ENCODE measurements at places on chromosomes 11 and 22. TPM values are rescaled to one million over a fixed set of nuclear protein-coding genes. Genes with fewer than 3 reads are reported as not detected.
A peak's percentile ranks its signal among the peaks of the same experiment; 100 is the strongest.

Gene OSM
- total RNA-seq, result 1.3 TPM

DNA sequence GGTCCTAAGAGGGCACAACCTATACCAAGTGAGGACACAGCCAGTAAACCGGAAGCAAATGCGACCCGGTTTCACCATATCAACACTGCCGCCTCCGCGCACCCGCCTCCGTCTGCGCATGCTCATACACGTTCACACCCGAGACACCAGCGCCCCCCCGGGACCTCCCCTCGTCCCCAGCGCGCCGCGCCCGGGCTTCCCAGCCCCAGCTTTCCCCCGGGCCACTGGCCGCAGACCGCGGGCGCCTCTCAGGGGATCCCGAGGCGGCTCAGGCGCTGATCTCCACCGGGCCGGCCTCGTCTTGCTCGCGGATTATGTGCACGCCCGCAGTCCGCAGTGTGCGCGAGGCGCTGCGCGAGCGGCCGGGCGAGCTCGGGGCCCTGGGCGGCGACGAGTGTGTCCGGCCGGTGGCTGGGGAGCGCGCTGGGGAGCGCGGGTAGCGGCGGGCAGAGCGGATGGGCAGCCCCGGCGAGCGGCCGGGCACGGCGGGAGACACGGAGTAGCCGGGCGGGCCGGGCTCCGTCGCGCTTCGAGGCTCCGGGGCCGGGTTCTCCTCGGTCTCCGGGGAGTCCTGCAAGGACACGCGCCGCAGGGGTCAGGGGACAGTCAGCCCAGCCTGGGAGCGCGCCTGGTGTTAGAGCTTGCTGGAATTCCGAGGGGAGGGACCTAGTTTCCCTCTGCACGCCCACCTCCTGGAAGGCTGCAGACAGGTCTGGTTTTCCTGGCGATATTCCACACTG is 2.0 kb downstream of the HEPN1 start:
- DNase-seq, result no peak

DNA sequence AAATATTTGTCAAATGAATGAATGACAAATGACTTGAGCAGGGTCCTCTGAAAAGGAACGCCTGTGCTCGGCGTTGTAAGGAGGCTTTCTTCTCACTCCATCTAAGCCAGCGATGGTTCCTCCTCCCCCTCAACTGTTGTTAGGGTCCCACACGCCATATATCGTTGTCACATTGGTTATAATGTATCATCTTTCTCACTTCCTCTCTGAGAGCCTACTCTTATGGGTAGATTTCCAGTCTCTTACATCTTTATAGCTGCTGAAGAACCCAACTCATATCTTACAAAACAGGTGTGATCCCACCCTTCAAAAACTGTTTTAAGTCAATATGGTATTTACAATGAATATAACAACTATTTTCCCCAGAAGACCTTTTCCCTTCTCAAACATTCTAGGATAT is 81.5 kb downstream of the NAV2 start:
- no peak for DNase-seq

- DNase-seq, result no peak
Measured at GRCh38 chr11:13896981-13897353, 65.6 kb upstream of the SPON1 start.

Gene MPPED2
- 8.5 TPM for total RNA-seq

Gene TLCD5
- 2.9 TPM for total RNA-seq

Gene TMPRSS5
- total RNA-seq, result 11.3 TPM

DNA sequence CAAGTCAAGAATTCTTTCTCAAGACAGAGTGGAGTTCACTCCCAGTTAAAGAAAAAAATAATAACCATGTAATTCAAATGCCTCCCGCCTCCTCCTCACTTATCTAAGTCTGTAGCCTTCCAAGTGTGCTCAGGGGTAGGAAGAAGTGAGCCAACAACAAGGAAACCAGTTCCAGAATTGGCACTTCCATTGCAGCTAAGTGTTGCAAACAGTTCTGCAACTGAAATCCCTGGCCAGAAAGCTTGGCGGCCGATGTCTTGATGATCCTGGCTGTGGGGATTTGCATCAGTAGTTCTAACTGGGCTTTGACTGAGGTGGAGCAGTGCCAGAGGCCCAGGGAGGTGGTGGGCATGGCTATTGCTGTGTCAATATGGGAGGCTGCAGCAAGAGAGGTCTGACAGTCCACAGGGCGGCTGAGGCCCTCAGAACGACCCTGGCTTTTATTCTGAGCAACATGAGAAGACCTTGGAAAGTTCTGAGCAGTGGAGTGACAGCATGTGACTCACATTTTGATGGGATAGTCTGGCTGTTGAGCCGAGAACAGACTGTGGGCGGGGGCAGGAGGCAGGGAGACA is 19.2 kb downstream of the DHCR7 start:
- no peak for DNase-seq

Gene KRTAP5-1
- total RNA-seq, result not detected

Gene DUSP8
- 2.9 TPM for total RNA-seq

Gene RGL4
- not detected for total RNA-seq

GRCh38 chr11:10462746-10463300 is 7.8 kb downstream of the AMPD3 start:
- no peak for DNase-seq

DNA sequence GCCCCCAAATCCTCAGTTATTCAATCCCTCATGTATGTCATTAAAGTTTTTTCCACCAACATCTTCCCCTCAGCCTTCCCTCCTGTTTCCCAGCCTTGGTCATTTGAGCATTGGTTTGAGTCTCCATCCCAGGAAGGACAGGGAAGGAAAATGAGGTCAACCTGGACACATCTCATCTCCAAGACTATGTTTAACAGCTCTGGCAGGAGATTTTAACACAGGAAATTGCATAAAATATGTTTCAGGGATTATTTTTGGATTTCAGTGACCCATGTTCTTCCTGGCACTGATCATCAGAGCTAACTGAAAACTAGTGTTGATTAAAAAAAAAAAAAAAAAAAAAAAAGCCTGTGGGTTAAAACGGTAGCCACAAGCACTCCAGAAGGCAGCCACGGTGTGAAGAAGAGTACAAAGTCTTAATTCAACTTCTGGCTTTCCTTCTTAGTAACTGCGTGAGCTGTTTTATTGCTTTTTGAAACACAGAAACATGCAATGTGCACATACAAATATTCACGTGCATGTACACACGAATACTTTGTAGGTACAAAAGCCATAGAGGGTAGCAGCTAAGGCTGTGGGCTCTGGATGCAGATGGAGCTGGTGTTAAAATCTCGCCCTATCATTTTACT is 164.4 kb upstream of the DDI1 start:
- no peak for DNase-seq

GRCh38 chr11:121300972-121301699 is 8.6 kb downstream of the SC5D start:
- DNase-seq, result no peak

Gene CRYBB2
- 0.66 TPM for total RNA-seq

- no peak for DNase-seq
Measured at GRCh38 chr11:465896-466530, 15.9 kb downstream of the PTDSS2 start.

DNA sequence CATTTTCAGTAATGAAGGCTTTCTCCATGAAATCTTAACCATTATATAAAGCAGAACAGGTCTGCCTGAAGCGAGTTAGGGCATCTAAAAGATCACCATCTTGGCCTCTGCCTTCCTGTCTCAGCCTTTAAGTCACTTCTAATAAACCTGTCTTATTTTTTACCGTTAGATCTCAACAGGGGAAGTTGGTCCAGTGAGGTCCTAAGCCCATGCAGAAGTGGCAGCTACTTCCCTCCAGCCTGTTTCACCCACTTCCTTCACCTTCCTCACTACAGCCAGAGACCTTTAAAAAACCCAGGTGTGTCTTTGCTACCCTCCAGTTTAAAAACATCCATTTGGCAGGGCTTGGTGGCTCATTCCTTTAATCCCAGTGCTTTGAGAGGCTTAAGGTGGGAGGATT is 14.1 kb upstream of the LIPT2 start:
- DNase-seq, result no peak

DNA sequence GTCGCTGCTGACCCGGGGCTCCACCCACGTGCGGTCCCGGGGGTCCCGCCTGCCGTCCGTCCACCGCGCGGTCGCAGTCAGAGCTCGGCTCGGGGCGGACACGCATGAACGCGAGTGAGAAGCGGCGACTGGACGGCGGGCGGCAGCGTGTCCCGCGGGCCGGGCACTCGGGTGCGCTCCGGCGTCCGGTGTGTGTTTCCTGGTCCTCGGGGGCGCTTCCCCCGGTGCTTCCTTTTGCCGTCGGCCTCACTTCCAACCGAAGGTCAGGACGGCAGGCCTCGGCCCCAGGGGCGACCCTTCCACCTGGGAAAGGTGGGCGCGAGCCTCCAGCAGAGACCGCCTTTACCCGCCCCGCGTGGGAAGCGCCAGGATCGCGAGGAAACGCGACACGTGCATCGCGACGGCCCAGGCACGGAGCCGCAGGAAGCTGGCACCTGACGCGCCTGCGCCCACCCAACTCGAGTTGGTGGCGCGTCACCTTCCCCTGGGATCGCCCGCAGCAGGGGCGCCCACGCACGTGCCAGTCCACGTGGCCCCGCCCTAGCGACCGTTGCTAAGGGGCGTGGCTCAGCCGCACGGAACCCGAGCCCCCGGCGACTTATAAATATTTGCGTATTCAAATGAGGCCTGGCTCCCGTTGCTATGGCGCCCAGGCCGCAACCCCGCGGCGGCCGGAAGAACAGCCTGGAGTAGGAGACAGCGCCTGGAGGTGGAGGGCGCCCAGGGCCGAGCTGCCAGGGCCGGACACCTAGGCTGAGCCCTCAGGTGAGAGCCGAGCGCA is at the start of gene LRRC56:
Gene LRRC56 (plus strand): TSS at position 687 of the 781 bp plus-strand sequence. CDS start 3,158 bp downstream, outside the sequence.
- DNase-seq, result peak; percentile 83

GRCh38 chr22:26838471-26838825 is 181.1 kb downstream of the MIAT start:
- no peak for DNase-seq

- DNase-seq, result peak; percentile 46
Measured at GRCh38 chr11:72239313-72239848, 4.6 kb downstream of the PHOX2A start.

DNA sequence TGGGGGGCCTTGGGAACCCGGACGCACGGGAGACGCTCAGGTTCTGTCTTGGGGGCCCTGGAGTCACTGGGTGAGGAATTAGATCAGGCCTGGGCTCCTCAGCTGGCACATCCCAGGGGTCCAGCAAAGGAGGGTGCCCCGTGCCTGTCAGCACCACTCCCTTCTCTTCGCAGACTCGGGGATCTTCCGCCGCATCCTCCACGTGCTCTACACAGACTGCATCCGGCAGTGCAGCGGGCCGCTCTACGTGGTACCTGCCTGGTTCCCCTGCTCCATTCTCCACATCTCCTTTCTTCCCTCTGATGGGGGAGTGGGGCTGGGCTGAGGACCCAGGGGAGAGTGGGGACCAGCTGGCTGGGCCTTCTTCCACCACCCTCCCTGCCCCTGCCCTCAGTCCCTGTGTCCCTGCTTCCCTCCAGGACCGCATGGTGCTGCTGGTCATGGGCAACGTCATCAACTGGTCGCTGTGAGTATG is 6.7 kb upstream of the TAGLN start:
- DNase-seq, result no peak

DNA sequence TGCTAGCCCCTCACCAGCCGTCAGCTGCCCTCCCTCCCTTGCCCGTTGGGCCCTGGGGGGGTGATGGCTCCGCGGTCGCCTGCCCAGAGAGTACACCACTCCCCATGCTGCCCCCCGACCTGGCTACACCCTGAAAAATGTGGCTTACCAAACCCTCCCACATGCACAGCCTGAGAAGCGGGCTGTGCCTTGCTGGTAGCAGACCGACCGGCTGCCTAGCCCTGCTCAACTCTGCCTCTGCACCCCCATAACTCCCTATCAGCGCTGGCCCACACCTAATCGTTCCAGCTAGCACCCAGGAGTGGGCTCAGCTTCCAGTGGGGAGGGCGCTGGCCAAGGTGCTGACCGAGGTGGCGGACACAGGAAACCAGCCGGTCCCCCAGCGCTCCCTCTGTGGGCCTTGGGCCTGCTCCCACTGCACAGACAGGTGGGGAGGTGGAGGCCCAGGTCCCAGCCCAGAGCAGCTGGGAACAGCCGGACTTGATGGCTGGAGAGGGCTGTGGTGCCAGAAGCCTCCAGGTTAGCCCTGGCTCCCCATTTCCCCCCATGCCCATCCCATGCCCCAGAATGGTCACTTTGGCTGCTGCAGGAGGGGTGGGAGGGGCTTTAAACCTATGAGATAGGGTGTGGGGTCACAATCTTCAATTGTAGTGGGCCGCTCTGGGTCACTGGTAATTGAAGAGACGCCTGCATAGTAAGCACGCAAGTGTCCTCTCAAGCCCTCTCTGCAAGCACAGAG is 32.1 kb upstream of the PRODH start:
- DNase-seq, result no peak

- no peak for DNase-seq
Measured at GRCh38 chr11:59671471-59671870, 2.6 kb upstream of the PATL1 start.

DNA sequence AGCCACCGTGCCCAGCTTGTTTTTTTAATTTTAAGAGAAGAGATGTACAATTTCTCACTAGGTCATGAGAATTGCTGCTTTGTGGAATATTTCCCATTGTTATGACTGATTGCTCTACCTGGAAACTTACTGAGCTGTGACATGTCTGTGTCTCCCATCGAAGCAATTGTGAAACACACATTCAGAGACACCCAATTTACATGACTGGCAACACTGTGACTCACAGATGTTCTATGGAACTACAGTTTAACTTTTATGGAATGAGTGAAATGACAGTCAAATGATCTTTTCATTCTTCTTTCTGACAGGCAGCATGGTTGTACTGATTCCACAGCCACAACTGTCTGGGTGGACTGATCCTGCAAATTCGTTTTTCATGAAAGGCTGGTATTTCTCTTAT is 32.3 kb downstream of the ELF5 start:
- DNase-seq, result no peak

Gene KRTAP5-11
- total RNA-seq, result not detected

DNA sequence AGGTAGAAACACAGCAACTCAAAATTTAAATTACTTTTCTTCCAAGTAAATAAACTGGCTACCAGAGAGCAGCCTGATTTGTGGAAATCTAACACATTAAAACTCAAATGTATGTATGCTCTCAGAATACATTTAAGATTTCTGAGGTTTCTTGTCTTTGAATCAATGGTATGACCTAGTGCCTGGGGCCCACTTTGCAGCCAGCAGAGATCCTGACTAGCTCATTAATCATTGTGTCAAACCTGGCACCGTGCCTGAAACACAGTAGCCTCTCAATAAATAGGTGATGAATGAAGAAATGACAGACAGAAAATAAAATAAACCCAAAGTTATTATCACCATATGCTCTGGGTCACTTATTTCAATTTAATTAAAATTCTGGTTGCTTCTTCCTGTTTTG is 176.2 kb upstream of the FAT3 start:
- DNase-seq, result no peak

GRCh38 chr11:61912991-61913698 is 4.2 kb downstream of the RAB3IL1 start:
- no peak for DNase-seq

Measured in breast epithelium (tissue), 4 donors.